Stimulated activated CD4-positive, alpha-beta T cell treated with anti-CD3 and anti-CD28 coated beads, Interleukin-12 subunit alpha, Interleukin-12 subunit beta, amount 100 ng/mL, for 24 hours (primary cell): ENCODE measurements at places on chromosomes 13 and 19.

DNA sequence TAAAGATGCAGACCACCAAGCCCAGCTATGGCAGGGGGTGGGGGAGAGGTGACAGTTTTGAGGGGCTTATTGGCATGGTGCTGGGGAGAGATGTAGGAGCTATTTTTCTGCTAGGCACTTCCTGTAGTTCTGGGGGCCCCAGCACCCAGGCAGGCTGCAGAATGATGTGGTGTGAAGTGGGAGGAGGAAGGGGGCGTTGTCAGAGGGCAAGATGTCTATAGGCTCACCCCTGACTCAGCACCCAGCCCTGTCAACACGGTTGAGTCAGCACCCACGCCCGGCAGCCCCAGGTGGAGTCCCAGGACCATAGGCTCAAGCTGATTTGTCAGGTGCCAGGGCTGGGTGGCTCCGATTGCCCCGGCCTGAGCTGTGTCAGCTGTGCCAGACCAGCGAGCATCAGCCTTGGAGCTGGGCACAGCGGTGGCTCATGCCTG lies 5.8 kb downstream of the KLF2 start:
- peak; percentile 86 for DNase-seq

- DNase-seq: no peak
These were observed 13.7 kb downstream of the LILRA1 start for GRCh38 chr19:54606891-54607784.

DNA sequence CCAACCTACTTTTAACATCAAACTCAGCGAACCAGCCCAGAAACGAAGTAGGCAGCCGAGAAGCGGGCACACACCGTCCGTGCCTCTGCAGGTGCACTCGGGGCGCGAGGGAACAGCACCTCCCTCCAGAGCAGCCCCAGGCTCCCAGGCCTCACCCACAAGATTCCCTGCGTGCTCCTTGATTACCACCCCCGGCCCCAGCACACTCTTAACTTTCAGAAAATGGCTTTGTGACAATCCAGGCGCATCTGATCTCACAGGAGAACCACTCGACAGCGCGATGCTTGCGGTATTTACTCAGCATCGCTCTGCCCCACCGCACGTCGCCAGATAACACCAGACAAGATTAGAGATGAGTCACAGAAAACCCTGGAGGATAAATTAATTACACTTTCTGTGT lies 134.9 kb upstream of the SPACA7 start:
- DNase-seq: no peak

GRCh38 chr13:28819046-28819730 lies 951 bp upstream of the MTUS2 start:
- DNase-seq: no peak

DNA sequence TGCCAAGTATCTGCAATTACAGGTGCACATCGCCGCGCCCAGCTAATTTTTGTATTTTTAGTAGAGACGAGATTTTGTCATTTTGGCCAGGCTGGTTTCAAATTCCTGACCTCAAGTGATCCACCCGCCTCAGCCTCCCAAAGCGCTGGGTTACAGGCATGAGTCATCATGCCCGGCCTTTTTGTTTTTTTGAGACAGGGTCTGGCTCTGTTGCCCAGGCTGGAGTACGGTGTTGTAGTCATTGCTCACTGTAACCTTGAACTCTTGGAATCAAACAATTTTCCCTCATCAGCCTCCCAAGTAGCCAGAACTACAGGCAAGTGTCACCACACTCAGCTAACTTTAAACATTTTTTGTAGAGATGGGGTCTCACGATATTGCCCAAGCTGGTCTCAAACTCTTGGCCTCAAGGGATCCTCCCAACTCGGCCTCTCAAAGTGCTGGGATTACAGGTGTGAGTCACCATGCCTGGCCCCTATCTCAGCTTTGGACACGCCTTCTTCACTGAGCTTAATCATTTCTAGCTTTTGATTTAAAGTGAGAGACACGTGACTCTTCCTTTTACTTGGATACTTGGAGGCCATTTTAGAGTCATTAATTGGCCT lies 4.0 kb upstream of the IRGC start:
- DNase-seq: no peak

DNA sequence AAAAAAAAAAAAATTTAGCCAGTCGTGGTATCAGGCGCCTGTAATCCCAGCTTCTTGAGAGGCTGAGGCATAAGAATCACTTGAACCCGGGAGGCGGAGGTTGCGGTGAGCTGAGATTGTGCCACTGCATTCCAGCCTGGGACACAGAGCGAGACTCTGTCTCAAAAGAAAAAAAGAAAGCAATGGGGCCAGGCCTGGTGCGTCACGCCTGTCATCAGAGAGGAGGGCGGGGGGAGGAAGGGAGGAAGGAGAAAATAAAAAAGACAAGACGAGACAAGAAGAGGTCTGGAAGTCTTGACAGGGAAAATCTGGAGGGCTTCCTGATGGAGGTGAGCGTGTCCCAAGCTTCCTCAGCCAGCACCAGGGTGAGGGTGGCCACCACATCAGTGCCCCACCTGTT lies 54.9 kb upstream of the PTPRS start:
- no peak for DNase-seq

GRCh38 chr13:77458736-77459135 lies 76.8 kb upstream of the SCEL start:
- DNase-seq: no peak

GRCh38 chr19:18385675-18386542 lies at the start of gene GDF15:
Gene GDF15 (plus strand): TSS chr19:18386158. CDS start chr19:18386190, 32 bp downstream.
- DNase-seq: no peak

DNA sequence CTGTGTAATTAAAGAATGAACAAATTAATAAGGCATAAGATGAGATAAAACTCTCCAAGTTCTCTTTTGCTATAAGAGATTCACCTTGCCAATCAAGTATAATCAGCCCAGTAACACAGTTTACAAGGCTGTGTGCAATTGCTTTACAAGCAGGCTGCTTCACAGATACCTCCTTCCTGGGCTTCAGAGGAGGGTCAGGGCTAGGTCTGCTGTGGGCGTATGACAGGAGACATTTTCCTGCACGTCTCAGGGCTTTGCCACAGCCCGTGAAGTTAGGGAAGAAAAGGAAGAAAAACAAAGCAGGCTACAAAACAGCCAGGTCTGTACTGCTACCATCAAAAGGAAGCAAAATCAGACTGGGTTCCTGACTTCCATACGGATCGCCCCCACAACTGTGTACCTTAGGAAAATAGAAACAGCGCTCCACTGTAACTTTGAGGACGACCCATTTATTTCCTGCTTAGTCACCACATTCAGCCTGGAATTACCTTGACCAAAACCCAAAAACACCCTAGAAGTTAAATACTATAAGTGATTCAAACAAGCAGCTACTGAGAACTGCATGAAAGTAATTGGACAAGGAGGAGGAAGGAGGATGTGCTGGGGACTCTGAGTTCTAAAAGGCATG lies 12.4 kb downstream of the EFNB2 start:
- no peak for DNase-seq

DNA sequence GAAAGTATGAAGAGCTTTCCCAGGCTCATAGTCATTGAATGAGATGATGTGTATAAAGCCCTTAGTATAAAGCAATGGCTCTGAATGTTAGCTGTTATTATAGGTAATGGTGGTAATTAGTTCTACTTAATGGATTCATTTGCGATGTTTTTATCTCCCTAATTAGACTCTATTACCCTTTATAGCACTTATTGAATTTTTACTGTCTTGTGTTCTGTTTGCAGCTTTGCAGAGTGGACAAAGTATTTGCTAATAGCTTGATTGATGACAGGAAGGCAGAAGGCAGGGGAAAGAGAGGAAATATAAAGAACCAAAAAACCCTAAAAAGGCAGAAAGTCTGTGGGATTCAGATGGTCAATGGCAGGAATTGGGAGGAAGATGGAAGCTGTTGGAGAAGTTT lies 524.4 kb upstream of the SPRY2 start:
- no peak for DNase-seq

DNA sequence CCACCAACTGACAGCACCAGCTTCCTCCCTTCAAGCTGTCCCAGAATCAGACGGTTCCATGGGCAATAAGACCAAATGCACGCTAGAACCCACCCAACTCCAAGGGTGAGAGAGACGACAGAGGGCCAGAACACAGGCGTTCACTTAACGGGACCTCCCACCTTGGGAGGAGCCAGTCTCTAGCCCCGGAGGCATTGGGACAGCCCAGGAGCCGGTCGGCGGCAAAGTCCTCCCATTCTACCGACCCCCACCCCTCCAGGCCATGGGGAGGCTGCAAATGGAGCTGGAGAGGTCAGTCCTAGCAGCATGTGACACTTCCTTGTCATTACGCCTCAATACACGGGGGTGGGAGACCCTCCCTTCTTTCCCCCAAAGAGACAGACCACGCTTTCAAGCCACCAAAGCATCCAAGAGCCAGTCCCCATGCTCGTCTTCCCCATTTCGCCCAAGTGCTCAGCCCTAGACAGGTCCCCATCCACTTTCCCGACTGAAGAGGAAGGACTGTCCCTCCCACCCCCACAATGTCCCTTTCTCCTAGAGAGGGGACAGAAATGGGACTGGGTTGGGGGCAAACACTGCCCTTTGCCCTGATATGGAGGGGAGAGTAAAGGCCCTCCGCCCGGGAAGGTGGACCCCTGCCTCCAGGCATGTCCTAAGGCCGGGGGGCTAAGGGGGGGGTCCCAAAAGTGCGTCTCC lies 964 bp downstream of the KHSRP start:
- peak; percentile 38 for DNase-seq

- no peak for DNase-seq
These were observed 126.6 kb upstream of the MCF2L start for GRCh38 chr13:112842343-112842856.
